Esophagus squamous epithelium (tissue), 5 donors: ENCODE measurements at places on chromosomes 3 and 15.

DNA sequence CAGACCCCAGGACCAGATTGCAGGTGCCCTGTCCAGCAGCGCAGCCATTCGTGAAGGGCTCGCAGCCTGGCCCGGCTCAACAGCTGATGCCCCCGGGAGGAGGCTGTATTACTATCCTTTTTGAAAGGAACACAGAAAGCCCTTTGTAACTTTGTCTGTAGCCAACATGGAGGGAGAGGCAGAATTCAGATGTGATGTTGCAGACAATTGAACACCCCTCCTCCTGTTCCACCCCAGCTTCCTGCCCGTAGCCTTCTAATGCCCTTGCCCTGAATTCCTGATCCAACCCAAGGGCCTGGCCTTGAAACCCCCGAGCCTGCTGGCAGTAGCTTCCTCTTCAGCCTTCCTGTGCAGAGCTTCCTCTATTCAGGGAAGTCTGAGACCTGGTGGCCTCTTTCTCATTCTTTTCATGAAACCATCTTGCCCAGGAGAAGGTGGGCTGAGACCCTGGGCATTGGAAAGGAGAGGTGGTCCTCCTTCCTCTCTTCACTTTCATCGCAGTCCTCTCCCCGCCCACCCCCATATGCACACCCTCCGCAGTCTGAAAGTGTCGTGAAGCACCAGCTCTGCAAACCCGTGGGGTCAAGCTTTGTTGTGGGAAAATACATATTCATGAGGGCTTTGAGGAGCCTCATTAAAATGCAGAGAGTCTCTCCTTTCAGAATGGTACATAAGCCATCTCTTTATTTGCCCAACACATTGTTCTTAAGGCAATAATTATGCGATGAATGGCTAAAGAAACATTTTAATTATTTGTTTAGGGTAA, 109.2 kb downstream of the APBA2 start:
- no peaks in the 10 kb centered on the region for H3K27me3 ChIP-seq
- no peak overlapping the region for H3K4me3 ChIP-seq
- no peak overlapping the region for H3K27ac ChIP-seq
- no peaks in the 10 kb centered on the region for H3K4me1 ChIP-seq
- no peak for DNase-seq

DNA sequence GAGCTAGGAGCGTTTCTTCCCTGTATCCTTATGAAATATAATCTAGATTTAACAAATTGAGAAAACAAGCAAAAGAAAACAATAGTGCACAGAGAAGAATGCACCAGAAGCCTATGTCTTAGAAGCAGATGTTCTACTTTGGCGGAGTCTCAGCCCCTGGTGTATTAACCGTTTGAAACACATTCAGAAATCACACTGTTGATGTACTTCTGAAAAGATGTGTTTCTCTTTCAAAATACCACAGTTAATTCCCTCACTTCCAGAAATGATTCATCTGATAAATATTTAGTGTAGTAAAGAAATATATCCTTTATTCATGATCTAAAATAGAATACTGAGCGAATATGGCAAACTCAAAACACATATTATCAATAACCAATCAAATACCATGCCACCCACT, 77.7 kb downstream of the CBLB start:
- peak overlapping the region; percentile 51 for H3K27ac ChIP-seq
- H3K27me3 ChIP-seq = no peaks in the 10 kb centered on the region
- no peaks in the 10 kb centered on the region for H3K36me3 ChIP-seq
- H3K4me3 ChIP-seq = no peak overlapping the region
- DNase-seq = no peak

DNA sequence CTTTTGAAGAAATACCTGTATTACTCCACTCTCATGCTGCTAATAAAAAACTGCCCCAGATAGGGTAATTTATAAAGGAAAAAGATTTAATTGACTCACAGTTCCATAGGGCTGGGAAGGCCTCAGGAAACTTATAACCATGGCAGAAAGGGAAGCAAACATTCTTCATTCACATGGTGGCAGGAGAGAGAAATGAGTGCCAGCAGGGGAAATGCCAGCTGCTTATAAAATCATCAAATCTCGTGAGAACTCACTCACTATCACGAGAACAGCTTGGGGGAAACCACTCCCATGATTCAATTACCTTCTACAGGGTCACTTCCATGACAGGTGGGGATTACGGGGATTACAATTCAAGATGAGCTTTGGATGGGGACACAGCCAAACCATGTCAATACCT, 18.7 kb downstream of the MFSD1 start:
- no peaks in the 10 kb centered on the region for H3K4me1 ChIP-seq
- H3K4me3 ChIP-seq = no peak overlapping the region
- H3K27me3 ChIP-seq = no peaks in the 10 kb centered on the region

GRCh38 chr15:51760805-51761204, 9.4 kb downstream of the TMOD2 start:
- H3K36me3 ChIP-seq = no peaks in the 10 kb centered on the region
- DNase-seq = no peak

DNA sequence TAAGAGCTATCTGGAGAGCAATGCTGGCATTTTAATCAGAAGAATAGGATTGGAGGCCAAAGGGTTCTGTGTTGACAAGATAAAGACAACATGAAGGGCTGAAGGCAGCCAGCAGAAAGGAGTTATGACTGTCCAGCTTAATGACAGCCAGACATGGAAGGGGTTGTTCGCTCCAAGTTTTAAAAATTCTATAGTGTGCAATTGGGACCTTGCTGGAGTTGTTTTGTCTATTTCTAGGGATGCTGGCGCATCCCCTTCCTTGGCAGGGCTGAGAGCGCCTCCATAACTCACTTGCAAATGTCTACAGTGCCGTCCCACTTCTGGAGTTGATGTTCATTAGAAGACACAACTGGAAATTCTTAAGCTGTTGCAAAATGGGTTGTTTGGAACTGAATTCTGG, 200.7 kb downstream of the TLE3 start:
- H3K4me1 ChIP-seq = no peaks in the 10 kb centered on the region
- H3K36me3 ChIP-seq = no peaks in the 10 kb centered on the region
- DNase-seq = no peak
- H3K27me3 ChIP-seq = peaks cover 74% of the 10 kb centered on the region
- H3K4me3 ChIP-seq = no peak overlapping the region

- no peaks in the 10 kb centered on the region for H3K4me1 ChIP-seq
- H3K36me3 ChIP-seq = no peaks in the 10 kb centered on the region
- H3K27me3 ChIP-seq = no peaks in the 10 kb centered on the region
- H3K27ac ChIP-seq = no peak overlapping the region
- DNase-seq = no peak
Observed at GRCh38 chr15:88480981-88481380, 13.5 kb downstream of the MRPS11 start.

DNA sequence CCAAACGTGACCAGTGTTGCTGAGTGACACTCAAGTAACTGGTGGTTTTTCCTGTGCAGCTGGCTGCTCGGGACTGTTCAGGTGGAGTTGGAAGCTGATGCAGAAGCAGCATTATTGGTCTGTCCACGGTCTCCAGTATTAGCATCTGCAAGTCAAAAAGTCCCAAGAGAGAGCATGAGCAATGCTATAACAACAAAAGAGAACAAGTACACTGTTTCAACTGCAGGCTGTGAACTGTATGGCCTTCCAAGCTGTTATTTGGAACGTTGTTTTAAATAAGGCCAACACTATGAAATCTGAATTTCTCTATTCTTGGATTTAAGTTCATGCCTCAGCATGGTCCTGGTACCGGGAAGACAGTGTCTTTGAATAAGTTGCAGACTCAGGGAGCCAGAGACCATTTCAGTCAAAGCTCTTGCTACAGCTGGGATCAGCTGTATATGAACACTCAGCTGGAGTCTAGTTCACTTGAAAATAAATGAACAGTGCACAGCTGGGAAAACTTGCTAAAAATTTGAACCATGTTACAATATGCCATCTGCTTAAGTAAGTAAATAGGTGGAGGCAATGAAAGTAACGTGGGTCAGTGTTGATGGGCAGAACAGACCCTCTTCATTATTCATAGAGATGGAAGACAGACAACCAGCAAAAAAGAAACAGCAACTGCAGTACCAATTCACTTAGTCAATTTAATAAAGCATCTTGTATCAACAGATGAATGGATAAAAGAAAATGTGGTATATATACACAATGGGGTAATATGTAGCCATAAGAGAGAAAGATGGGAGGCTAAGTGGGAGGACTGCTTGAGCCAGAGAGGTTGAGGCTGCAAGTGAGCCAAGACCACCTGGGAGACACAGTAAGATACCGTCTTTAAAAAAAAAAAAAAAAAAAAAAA, 45.1 kb downstream of the NR1I2 start:
- H3K27ac ChIP-seq = no peak overlapping the region
- H3K27me3 ChIP-seq = no peaks in the 10 kb centered on the region
- H3K4me3 ChIP-seq = no peak overlapping the region
- no peaks in the 10 kb centered on the region for H3K4me1 ChIP-seq
- H3K36me3 ChIP-seq = peaks cover 28% of the 10 kb centered on the region
- DNase-seq = no peak

DNA sequence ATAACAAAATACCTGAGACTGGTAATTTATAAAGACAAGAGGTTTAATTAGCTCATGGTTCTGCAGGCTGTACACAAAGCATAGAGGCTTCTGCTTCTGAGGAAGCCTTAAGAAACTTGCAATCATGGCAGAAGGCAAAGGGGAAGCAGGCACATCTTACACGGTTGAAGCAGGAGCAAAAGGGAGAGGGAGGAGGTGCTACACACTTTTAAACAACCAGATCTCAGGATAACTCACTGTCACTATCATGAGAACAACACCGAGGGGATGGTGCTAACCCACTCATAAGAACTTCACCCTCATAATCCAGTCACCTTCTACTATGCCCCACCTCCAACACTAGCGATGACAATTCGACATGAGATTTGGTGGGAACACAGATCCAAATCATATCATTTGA, 54.4 kb downstream of the ATP8B4 start:
- no peaks in the 10 kb centered on the region for H3K36me3 ChIP-seq
- H3K27ac ChIP-seq = no peak overlapping the region
- no peak for DNase-seq
- no peaks in the 10 kb centered on the region for H3K27me3 ChIP-seq
- no peak overlapping the region for H3K4me3 ChIP-seq

GRCh38 chr15:61527836-61528580, 298.9 kb upstream of the RORA start:
- H3K36me3 ChIP-seq = no peaks in the 10 kb centered on the region
- DNase-seq = no peak
- no peaks in the 10 kb centered on the region for H3K4me1 ChIP-seq
- H3K27me3 ChIP-seq = no peaks in the 10 kb centered on the region
- no peak overlapping the region for H3K27ac ChIP-seq

DNA sequence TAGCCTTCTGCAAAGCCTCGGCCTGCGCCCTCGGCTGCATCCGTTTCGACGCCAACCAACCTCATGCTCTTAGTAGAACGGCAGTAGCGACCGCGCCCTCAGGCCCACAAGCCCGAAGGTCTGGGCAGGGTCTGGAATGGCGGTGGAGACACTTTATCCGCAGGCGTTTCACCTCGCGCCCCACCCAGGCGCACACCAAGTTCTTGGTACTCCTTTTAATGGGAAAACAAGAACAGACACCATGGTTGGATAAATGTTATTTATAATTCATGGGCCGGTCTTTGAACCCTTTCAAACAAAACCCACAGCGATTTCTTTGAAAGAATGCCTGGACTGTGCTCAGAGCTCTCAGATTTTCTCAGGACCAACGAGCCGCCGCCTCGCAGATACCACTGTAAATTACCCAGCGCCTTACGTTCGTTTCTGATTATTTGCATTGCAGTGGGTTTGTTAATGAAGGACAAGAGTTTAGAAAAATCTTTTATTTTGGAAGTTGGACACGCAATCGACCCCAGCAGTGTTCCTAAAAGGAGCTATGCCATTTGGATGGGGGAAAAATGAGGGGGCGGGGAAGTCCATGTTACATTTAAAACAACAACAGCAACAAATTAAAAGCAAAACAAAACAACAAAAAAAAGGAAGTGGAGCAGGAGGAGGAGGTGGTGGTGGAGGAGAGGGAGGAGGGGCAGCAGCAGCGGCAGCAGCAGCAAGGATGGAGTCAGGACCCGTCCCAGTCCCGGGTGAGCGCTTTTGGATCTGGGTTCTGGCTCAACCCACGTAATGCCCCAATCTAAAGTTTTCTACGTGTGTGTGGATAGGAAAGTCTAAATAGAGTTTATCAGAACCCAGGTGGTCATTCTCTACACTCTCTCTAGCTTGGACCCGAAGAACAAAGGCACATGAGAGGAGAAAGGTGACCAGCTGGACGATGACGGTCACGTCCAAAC, 993 bp upstream of the ISL2 start:
- peaks cover 29% of the 10 kb centered on the region for H3K4me1 ChIP-seq
- DNase-seq = no peak
- H3K27me3 ChIP-seq = peaks cover 41% of the 10 kb centered on the region

DNA sequence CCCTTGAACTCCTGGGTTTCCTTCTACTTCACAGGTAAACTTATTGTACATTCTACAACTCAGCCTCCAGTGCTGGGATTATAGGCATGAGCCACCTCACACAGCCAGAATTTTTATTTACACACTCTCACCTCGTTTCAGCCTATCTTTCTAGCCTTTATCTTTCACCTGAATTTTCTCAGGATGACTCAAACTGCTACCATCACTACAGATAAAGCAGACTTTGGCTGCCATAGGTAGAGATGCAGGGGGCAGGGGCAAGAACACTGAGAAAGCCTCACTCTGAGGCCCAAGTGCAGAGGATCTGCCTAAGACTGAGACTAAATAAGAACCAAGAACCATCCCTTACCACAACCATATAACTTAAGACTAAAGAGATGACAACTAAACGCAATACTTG, 59.0 kb downstream of the ETFA start:
- no peak overlapping the region for H3K27ac ChIP-seq
- H3K27me3 ChIP-seq = no peaks in the 10 kb centered on the region
- no peak overlapping the region for H3K4me3 ChIP-seq

DNA sequence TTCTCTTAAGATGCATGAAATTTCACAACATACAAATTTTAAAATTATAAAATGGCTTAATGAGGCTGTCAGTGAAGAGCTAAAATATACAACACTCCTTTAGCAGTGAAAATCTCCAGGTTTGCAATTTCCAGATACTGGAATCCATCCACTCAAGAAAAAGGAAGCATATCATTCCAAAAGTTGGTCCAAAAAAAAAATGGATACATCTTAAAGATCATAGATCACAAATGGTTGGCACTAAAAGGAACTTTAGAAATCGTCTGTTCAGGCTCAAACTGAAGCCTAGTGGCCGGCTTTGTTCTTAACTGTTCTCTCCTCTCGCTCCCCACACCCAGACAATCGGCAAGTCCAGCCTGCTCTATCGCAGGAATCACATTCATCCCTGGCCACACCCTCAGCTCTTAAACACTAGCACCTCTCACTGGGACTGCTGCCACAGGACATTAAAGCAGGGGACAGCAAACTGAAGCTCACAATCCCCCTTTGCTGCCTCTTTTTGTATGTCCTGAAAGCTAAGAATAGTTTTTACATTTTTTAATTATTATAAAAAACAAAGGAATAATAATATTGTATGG, 130.3 kb upstream of the CDIN1 start:
- H3K27me3 ChIP-seq = no peaks in the 10 kb centered on the region
- H3K36me3 ChIP-seq = no peaks in the 10 kb centered on the region
- H3K27ac ChIP-seq = no peak overlapping the region
- no peaks in the 10 kb centered on the region for H3K4me1 ChIP-seq
- no peak for DNase-seq

DNA sequence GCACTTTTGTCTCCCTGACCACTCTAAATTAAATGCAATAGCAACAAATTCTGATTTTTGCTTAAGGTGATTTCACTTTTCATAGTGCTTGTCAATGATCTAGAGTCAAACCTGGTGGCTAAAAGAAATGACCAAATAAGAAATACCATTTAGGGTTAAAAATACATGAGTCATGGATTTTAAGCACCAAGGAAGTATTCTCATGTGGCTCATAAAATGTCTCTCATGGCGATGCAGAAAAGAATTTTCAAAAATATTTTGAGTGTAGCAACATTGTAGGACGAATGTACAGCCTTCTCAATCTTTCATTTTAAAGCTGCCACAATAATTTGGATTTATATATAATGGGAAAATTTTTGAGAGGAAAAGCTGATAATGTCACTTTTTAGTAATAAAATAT, 193.6 kb downstream of the EPHA3 start:
- no peaks in the 10 kb centered on the region for H3K4me1 ChIP-seq
- H3K27me3 ChIP-seq = no peaks in the 10 kb centered on the region
- H3K4me3 ChIP-seq = no peak overlapping the region
- no peaks in the 10 kb centered on the region for H3K36me3 ChIP-seq
- DNase-seq = no peak
